Karpas-422 (cell line): ENCODE measurements at places on chromosomes 7 and 10.

DNA sequence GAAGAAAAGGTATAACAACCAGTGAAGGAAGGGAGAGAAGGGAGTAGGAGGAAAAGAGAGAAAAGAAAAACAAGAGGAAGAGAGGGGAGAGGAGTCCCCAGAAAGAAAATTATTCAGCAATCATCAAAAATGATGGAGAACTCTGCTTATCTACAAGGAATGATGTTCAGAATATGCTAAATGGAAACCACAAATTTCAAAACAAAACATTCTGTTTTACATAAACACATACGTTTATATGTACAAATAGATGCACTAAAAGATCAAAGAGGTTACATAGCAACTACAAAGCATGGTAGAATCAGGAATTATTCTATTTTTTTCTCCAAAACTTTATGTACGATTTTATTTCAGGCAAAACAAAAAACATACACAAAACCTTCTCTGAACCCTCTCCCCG, 91.9 kb downstream of the FAM13C start:
- H3K27me3 ChIP-seq, result no peaks in the 10 kb centered on the region
- DNase-seq, result no peak
- no peaks in the 10 kb centered on the region for H3K4me1 ChIP-seq
- no peak overlapping the region for H3K27ac ChIP-seq
- no peak overlapping the region for H3K4me3 ChIP-seq

GRCh38 chr10:86693721-86694369, 25.5 kb downstream of the LDB3 start:
- H3K4me3 ChIP-seq, result no peak overlapping the region
- peak; percentile 65 for DNase-seq
- no peak overlapping the region for H3K27ac ChIP-seq
- no peaks in the 10 kb centered on the region for H3K27me3 ChIP-seq
- H3K4me1 ChIP-seq, result no peaks in the 10 kb centered on the region

DNA sequence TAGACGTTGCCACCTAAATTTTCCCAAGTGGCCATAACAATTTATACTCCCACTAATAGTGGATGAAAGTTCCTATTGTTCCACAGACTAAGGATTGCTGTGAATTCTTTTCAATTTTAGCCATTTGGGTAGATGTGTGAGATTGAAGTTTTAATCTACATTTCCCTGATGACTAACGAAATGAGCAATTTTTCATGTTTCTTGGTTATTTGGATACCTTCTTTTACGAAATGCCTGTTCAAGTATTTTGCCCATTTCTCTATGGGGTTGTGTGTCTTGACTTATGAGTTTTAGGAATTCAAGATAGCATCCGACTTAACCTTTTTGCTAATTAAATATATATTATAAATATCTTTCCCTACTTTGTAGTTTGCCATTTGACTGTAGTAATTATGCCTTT, 16.4 kb upstream of the PRKG1 start:
- no peaks in the 10 kb centered on the region for H3K4me1 ChIP-seq
- H3K36me3 ChIP-seq, result no peaks in the 10 kb centered on the region
- no peak overlapping the region for H3K27ac ChIP-seq
- H3K27me3 ChIP-seq, result no peaks in the 10 kb centered on the region

GRCh38 chr7:101717628-101718357, 88.7 kb upstream of the MYL10 start:
- H3K4me1 ChIP-seq, result no peaks in the 10 kb centered on the region
- no peak overlapping the region for H3K27ac ChIP-seq
- no peak overlapping the region for H3K4me3 ChIP-seq
- H3K36me3 ChIP-seq, result no peaks in the 10 kb centered on the region

- H3K4me3 ChIP-seq, result no peak overlapping the region
- no peak for DNase-seq
- H3K36me3 ChIP-seq, result no peaks in the 10 kb centered on the region
- H3K4me1 ChIP-seq, result peaks cover 29% of the 10 kb centered on the region
- H3K27me3 ChIP-seq, result no peaks in the 10 kb centered on the region
These were observed 119.6 kb downstream of the PRKAG2 start for GRCh38 chr7:151757274-151757673.

- no peaks in the 10 kb centered on the region; the same call in 1 of the 2 replicates for H3K27me3 ChIP-seq
- DNase-seq, result no peak
- H3K36me3 ChIP-seq, result no peaks in the 10 kb centered on the region
- H3K27ac ChIP-seq, result no peak overlapping the region
- peak overlapping the region; percentile 78 for H3K4me3 ChIP-seq
- H3K4me1 ChIP-seq, result peaks cover 24% of the 10 kb centered on the region
These were observed 647 bp downstream of the PLAU start for GRCh38 chr10:73911553-73912004.

DNA sequence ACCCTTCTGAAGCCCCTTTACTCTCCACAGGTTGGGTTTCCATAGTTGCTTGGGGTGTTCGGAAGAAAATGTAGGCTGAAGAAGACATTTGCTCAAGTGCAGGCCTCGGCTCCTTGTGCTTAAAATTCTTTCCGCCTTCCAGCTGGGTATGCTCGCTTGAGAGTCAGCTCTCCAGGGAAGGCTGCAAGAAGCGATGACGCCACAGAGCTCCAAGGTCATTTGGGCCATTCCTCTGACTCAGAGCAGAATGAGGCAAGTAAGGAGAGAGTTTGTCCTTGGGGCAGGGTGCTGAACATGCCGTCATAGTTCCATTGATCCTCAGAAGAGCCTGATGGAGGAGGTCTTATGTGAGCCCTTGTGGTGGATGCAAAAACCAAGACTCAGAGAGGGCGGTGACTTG, 27.4 kb upstream of the HSPA12A start:
- no peak for DNase-seq
- H3K36me3 ChIP-seq, result no peaks in the 10 kb centered on the region
- no peak overlapping the region for H3K27ac ChIP-seq
- H3K27me3 ChIP-seq, result no peaks in the 10 kb centered on the region

DNA sequence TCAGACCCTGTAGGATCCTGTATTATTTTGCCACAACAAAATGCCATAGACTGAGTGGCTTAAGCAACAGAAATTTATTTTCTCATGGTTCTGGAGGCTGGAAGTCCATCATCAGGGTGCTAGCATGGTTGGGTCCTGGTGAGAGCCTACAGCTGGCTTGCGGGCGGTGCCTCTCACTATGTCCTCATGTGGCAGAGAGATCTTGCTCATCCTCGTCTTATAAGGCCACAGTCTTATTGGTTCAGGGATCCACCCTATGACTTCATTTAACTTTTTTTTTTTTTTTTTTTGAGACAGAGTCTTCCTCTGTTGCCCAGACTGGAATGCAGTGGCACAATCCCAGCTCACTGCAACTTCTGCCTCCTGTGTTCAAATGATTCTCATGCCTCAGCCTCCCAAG, 90.9 kb downstream of the LSM5 start:
- H3K27ac ChIP-seq, result no peak overlapping the region
- DNase-seq, result no peak
- no peaks in the 10 kb centered on the region for H3K27me3 ChIP-seq
- H3K4me3 ChIP-seq, result no peak overlapping the region
- H3K36me3 ChIP-seq, result no peaks in the 10 kb centered on the region

DNA sequence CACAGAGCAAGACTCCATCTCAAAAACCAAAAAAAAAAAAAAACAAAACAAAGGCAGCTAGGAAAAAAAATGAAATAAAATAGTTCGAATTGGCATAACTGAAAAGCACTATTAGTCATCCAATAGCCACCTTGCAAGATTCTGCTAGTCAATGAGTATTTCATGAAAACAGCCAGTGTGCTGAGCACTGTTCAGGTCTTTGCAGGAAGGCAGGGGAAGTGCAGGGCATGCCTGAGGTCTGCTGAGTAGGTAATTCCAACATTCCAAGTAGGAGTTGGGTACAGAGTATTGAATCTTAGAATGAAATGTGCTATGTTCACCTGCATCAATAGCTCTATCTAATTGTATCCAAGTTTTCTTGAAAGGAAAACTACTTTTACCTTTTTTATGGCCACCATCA, 22.9 kb downstream of the ABRAXAS2 start:
- H3K4me3 ChIP-seq, result no peak overlapping the region
- H3K36me3 ChIP-seq, result peaks cover 31% of the 10 kb centered on the region
- no peak for DNase-seq

- H3K27ac ChIP-seq, result no peak overlapping the region
- no peaks in the 10 kb centered on the region for H3K36me3 ChIP-seq
- H3K27me3 ChIP-seq, result no peaks in the 10 kb centered on the region
These were observed 25.5 kb downstream of the KLHDC10 start for GRCh38 chr7:130095812-130096211.

GRCh38 chr10:116589926-116590325, 833 bp upstream of the PNLIPRP1 start:
- H3K36me3 ChIP-seq, result no peaks in the 10 kb centered on the region
- no peak overlapping the region for H3K27ac ChIP-seq
- no peaks in the 10 kb centered on the region for H3K27me3 ChIP-seq
- no peak for DNase-seq
- H3K4me1 ChIP-seq, result no peaks in the 10 kb centered on the region

DNA sequence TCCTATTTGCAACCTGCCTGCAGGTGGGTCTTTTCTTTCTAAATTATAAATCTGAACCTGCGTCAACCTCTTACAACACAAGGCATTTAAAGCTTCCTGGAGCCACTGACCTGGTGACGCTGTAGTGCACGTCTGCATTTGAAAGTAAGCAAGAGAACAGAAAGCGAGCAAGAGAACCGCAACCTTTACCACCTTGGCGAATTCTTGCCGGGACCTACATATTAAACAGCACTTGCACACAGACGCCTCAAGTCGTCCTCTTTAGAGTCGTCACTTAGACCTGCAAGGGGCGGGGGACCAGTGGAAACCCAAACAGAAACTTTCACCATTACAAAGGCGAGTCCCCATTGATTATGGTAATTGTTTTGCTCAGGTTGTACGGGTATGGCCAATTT, 9.5 kb downstream of the GLI3 start:
- no peaks in the 10 kb centered on the region for H3K4me1 ChIP-seq
- no peak overlapping the region for H3K27ac ChIP-seq
- no peaks in the 10 kb centered on the region for H3K27me3 ChIP-seq
- H3K36me3 ChIP-seq, result no peaks in the 10 kb centered on the region

GRCh38 chr7:120421151-120421651, 148.2 kb downstream of the KCND2 start:
- H3K36me3 ChIP-seq, result no peaks in the 10 kb centered on the region
- H3K4me3 ChIP-seq, result no peak overlapping the region
- H3K4me1 ChIP-seq, result no peaks in the 10 kb centered on the region
- H3K27ac ChIP-seq, result no peak overlapping the region

GRCh38 chr10:78199005-78199725, 165.5 kb downstream of the RPS24 start:
- H3K4me3 ChIP-seq, result no peak overlapping the region
- no peaks in the 10 kb centered on the region for H3K36me3 ChIP-seq
- no peaks in the 10 kb centered on the region for H3K4me1 ChIP-seq

DNA sequence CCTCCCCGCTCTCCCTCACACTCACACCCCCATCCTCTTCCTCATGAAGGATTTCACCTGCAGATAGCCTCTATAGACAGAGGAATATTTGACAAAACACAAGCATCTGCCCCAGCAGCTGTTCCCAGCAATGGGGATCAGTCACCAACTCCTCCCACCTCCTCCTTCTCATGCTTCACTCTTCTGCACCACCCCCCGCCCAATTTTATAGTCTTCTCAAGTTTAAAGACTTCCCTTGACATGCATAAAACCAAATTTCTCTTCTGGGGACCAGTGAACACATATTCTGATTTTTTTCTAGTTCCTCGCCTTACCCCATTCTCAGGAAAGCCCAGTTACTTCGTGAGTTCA, 654.4 kb downstream of the LRMDA start:
- H3K27me3 ChIP-seq, result no peaks in the 10 kb centered on the region
- no peaks in the 10 kb centered on the region for H3K4me1 ChIP-seq
- H3K36me3 ChIP-seq, result no peaks in the 10 kb centered on the region
- no peak for DNase-seq

DNA sequence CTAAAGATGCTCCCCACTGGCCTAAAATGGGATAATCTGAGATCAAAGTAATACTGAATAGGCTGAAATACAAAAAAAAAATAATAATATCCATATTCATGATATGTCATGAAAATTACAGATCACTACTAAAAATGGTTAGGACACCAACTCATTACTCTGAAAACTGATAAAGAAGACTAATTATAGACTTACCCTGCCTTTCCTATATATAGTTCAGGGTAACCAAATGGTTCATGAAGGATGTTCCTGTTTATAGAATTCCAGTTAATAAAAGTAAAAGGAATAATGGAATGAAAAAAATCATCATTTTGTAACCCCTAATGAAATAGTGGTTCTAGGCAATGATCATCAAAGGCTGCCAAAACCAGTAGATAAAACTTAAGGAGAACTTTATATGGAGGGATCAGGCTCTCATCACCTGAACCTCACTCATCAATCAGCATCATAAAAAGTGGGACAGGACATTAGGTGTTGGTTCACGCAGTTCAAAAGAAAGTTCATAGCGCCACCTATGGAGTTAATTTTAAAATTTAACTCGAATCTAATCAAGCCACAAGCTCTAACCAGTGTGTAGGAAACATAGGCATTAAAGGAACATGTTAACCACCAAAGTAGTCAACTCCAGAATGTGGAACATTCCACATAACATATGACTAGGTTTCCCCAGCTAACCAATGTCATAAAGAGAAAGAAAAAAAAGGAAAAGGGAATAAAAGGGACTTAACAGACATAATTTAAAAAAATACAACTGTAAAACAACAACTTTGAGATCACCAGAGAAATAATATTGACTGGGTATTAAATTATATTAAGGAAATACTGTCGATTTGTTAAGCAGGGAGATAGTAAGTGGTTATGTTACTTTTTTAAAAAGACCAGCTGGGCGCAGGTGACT, 35.7 kb downstream of the P4HA1 start:
- peak; percentile 83 for DNase-seq
- H3K4me3 ChIP-seq, result no peak overlapping the region
- peaks cover 37% of the 10 kb centered on the region for H3K36me3 ChIP-seq
- no peak overlapping the region for H3K27ac ChIP-seq
- H3K4me1 ChIP-seq, result peaks cover under 1% of the 10 kb centered on the region; the same call in 1 of the 2 replicates

DNA sequence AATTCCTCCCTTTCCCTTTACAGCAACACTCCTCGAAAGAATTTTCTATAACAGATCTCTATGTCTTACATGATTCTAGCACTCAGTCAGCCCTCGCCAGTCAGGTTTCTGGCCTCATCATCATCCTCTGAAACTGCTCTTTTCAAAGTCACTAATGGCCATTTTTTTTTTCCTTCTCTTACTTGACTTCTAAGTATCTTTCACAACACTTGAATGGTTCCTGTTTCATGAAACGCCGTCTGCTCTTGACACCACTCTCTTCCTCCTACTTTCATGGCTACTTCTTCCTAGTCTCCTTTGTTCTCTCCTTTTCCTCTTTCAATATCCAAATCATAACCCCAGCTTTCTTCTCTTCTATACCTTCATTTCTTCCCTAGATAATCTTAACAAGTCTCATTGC, 100.5 kb upstream of the NRP1 start:
- DNase-seq, result no peak
- H3K4me1 ChIP-seq, result no peaks in the 10 kb centered on the region
- no peak overlapping the region for H3K4me3 ChIP-seq
- no peaks in the 10 kb centered on the region for H3K27me3 ChIP-seq

DNA sequence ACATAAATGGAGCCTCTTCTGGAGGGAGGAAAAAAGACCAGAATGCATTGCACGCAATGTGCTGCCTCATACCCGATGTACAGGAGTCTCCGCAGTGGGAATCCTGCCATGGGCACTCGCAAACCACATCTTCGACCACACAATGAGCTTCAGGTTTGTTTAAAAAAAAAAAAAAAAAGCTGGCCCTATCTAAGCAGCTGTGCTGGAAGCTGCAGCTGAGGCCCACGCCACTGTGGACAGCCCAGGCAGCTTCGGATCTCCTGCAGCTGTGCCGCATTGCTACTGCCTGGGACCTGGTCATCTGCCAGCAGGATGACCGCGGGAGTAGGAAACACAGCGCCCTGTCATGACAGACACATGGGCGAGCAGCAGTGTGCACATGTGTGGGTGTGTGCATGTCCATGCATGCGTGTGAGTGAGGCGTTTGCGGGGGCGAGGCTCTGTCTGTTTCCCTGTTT, 26.0 kb downstream of the EN2 start:
- no peaks in the 10 kb centered on the region for H3K36me3 ChIP-seq
- H3K4me1 ChIP-seq, result no peaks in the 10 kb centered on the region
- no peak overlapping the region for H3K4me3 ChIP-seq
- H3K27ac ChIP-seq, result no peak overlapping the region
